ENCODE measurements at places on chromosomes 2 and 18.

GRCh38 chr18:25739376-25739775 is 351.0 kb downstream of the SS18 start:
- DNase-seq = no peak

- DNase-seq = no peak
Measured at GRCh38 chr2:202989749-202990148, 24.9 kb upstream of the NBEAL1 start.

DNA sequence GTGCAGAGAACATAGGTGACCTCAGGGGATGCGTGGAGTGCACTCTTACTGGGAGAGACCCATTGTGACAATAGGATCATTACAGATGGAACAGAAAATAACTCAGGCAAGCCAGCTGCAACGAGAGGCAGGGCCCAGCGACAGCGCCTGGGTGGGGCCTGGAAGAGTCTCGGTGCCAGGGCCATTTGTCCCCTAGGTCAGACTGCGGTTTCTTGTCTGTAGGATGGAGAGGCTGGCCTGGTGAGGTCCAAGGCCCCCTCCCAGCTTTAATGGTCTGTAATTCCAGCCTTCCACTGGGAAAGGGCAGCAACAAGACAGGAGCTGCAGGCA is 208.6 kb upstream of the APCDD1 start:
- no peak for DNase-seq

DNA sequence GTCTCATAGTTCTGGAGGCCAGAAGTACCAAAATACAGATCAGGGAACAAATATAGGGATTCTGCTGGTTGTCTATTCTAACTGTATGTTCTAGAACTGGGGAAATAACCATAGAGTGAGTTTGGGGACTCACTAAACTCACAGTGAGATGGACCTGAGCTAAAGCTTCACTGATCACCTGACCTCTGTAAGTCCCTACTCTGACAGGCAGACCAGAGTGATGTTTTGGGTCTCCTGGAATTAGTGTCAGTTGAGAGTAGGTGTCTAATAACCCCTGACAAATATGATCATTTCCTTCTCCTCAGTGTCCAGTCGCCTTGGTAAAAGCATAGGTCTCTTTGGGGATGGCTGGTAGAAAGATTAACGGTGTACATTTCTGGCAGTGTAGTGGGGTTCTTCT is 14.2 kb downstream of the PIKFYVE start:
- DNase-seq = no peak

DNA sequence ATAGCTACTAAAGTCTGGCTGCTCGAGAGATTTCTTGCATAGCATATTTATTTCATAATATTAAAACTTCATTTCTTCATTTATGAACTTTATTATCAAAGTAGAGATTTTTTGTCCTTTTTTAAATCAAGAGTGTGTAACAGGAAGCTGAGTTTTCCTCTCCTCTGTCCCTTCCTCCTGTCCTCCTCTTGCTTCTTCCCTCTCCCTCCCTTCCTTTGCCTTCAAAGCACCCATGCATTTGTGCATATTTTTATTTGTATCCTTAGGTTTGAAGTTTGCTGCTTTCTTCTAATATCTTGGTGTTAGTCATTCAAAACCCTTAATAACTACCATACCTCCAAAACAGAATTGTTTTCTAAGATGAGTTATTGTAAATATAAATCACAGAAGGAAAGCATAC is 174.6 kb downstream of the SNTG2 start:
- no peak for DNase-seq

DNA sequence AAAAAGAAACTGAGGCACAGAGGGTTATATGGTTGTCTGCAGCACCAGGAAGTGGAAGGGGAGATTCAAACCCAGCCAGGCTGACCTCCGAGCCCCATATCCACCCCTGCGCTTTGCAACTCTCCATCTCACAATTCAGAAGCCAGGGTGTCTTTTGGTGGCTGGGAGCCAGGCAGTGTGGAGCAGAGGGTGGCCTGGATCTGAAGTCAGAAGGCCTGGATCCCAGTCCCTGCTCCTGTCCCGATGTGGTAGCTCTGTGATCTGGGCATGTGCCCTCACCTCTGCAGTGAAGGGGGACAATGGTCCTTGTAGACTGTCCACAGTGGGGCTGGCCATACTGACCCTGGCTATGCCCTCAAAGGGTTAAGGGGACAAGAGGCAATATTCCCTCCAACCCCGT is 57.0 kb downstream of the CIB4 start:
- no peak for DNase-seq

- no peak for DNase-seq
Measured at GRCh38 chr2:148930046-148930775, 55.2 kb downstream of the KIF5C start.

DNA sequence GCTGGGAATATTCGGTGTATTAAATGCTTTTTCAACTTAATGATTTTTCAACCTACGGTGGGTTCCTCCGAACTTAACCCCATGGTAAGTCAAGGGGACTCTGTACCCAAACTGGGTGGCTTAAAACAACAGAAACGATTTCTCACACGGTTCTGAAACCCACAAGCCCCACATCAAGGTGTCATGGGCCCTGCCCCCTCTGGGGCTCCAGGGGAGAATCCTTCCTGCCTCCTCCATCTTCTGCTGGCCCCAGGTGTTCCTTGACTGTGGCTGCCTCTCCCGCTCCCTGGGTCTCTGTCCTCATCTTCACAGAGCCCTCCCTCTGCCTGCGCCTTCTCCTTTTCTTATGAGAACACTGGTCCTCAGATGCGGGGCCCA is 301.3 kb upstream of the SALL3 start:
- no peak for DNase-seq

GRCh38 chr2:144357623-144358373 is 162.1 kb downstream of the ZEB2 start:
- no peak for DNase-seq

GRCh38 chr18:286515-287310 is 18.9 kb upstream of the THOC1 start:
- no peak for DNase-seq

DNA sequence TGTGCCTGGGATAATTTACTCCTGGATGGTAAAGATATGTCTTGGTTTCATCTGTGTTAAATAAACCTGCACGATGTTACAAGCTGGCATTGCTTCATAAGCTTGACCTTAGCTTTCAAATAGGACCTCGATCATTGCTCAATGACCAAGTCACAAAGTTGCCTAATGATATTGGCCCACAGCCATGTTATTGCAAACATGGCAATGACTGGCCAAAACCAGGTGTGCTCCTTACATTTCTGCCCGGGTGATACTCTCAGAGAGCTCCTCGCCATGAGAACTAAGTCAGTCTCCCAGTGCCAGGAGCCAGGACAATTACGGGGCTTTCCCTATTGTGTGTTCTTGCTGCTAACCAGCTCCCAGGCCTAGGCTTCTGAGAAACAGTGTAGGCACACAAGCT is 72.5 kb upstream of the CYP1B1 start:
- no peak for DNase-seq

GRCh38 chr2:130769343-130769907 is 14.1 kb downstream of the AMER3 start:
- no peak for DNase-seq

DNA sequence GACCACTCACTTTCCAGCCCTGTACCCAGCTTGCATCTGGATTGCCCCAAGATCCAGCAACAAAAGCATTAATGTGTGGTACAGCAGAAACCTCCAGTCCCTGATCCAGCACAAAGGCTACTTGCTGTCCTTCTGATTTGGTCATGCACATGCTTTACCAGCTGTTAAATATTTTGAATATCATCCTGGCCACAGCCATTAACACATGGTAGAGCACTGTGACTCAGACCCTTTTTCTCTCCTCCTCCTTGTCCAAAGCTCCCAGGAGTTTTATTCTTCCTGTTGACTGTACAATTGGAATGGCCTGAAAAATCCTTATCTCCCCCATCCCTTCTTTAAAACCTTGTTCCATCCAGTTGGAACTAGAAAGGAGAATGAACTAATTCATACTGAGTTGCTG is 419.7 kb upstream of the TNP1 start:
- DNase-seq = no peak

DNA sequence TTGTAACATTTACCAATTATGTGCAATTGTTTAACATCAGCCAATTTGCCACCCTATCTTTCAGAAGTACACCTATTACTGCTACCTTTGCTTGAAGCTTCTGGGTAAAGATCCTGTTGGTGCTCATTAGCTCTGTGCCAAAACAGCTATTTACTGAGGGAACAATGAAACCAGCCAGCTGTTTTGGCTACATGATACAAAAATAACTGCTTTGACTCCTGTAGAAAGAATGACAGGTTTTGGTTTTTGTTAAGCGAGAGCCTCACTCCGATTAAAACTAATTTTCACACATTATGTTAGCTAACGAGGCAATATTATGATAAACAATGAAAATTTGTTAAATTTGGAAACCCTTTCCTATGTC is 907.0 kb downstream of the EPHA4 start:
- DNase-seq = no peak

- DNase-seq = no peak
Measured at GRCh38 chr2:86249579-86250391, 50.5 kb downstream of the MRPL35 start.

DNA sequence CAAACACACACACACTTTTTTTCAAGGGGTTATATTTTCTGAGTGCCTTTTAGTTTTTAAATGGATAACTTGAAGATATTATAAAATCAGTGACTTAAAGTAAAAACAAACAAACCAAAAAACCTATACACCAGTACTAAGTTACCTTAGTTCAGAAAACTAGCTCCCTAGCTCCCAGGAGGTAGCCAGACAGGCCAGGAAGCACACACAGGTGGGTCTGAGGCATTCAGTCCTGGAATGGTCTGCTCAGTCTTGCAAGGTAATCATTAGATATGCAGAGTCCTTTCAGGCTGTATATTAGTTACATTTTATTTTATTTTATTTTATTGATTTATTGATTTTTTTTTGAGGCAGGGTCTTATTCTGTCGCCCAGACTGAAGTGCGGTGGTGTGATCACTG is 10.7 kb upstream of the DYNC2LI1 start:
- no peak for DNase-seq

DNA sequence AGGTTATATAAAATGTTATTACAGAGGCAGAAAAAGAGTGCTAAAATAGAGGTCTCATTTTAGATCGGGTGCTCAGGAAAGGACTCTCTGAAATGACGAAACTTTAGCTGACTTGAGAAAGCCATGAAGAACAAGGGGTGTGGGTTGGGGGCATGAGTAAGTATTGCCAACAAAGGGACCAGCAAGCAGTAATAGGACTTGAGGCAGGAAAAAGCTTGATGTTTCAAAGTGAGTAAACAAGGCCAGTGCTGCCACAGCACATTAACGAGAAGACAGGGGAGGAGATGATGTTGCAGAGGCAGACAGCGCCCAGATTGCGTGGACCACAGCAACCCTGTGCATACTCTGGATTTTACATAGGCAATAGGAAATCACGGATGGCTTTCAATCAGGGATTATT is 318.8 kb downstream of the ZEB2 start:
- DNase-seq = no peak

DNA sequence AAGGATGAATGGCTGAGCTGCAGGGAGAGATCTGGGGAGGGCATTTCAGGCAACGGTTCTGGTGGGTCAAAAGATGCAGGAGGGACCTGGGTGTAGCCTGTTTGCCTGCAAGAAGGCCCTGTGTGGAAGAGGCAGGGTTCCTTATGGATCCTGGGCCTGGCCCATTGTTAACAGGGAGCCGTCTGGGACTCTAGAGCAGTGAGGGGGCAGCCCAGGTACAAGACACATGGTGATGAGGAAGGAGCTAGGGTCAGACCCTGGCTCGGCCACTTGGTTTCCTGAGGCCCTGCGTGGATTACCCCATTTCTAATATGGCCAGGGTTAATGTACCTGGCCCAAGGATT is 124.9 kb downstream of the GLI2 start:
- DNase-seq = no peak

DNA sequence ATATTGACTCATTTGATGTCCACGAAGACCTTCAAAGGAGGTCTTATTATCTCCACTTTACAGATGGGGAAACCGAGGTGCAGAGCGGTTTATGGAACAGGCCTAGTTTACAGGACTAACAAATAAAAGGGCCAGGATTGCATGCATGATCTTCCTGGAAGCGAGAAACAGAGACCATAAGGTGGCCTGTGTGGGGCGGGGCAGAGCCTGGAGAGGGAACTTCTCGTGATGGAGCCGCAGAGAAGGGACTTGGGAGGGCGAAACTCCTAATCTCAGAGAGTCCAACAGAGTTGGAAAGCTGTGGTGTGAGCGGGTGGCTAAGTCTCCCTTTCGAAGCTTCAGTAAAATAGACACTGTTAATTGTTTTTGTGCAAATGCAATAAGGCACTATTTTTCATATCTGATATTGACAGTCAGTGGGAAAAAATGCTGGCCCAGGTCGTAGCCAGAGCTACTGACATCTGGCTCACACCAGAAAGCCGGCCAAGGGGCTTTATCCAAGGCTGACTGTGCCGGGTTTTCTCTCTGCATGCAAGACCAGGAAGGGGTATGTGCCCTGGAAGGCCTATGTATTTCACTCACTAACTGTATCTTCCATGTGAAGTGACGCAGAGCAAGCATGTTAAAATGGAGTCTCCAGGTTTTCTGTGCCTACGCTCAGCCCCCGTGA is 4.5 kb downstream of the INPP5D start:
- no peak for DNase-seq

DNA sequence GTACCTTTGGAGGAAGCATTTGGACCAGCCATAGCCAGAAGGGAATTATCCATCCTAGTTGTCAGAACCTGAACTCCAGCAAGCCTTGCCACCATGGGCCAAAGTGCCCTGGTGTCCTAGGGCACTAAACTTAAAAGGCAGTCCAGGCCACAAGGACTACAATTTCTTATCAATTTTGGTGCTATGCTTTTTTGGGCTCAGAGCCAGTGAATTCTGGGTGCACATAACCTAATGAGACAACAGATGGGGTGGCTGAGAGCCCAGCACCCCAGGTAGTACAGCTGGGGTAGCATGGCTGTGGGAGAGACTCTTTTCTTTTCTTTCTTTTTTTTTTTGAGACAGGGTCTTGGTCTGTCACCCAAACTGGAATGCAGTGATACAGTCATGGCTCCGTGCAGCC is 14.4 kb upstream of the RANBP2 start:
- DNase-seq = no peak

DNA sequence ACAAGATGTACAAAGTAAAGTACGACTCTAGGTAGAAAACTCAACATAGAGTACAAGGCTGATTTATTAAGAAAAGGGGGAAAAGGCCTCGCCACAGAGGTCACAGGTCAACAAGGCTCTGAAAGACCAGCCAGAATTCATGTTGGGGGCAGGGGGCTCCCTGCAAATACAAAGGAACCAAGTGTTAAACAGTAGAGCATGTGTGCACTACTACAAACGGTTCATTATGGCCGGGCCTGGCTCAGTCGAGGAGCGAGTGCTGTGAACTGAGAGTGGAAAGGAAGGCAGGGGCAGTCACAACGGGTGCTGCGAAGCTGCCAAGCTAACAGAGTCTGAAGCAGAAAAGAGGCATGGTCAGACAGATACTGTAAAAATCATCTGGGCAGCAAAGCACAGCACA is 77.1 kb downstream of the MBOAT2 start:
- no peak for DNase-seq

- DNase-seq = no peak
Measured at GRCh38 chr2:199144036-199144435, 313.7 kb downstream of the SATB2 start.

- no peak for DNase-seq
Measured at GRCh38 chr2:73268366-73268829, 15.9 kb downstream of the FBXO41 start.

GRCh38 chr2:119085613-119086012 is 72.9 kb downstream of the C1QL2 start:
- no peak for DNase-seq

- no peak for DNase-seq
Measured at GRCh38 chr2:10038123-10038522, 5.2 kb upstream of the KLF11 start.
